ENCODE measurements at places on chromosomes 5 and 9.
A peak's percentile ranks its signal among the peaks of the same experiment; 100 is the strongest.

DNA sequence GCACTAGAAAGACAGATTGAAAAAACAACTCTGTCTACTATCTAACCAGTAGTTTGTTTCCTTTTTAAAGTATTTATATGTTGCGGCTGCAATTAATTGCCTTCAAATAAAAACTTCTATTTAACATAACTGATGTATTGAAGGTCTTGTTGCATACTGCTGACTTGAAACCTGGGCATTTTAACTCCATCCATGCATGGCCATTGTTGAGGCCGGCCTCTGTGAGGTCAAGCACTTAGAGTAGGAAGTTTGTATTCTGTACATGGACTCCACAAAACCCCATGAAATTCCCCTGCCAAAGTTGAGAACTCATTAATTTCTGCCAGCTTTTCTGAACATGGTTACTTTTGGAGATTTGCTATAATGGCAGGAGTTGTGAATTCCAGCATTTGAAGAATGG is 150.6 kb downstream of the GAS1 start:
- DNase-seq: no peak

DNA sequence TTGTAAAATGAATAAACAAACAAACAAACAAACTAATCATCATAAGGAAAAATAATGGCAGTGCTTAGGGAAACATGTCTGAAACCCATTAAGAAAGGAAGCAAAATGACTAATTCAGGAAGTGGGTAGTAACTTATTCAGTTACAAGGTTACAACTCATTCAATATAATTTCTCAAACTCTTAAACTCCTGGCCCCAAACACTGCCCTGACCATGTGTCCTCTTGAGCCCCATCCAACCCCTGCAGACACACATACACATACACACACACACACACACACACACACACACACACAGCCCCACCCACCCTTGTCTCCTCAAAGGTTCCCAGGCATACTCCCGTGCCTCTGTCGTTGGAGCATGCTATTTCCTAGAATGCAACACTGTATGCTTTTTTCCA is 193.9 kb downstream of the SEC61B start:
- peak; percentile 56 for DNase-seq

DNA sequence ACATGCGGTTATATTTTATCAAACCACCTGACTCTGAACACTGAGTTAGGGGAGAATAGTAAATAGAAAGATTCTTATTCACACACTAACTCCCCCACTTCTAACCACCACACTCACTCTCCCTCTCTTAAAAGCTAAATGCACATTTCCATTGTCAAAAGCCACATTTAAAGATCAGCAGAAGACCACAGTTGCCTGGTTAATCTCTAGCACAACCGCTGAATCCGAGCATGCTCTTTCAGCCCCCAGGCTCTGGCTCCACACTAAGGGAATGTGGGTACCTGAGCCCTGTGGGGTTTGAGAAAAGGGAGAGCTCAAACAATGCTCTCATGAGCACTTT is 35.7 kb downstream of the PFDN1 start:
- DNase-seq: no peak

GRCh38 chr9:136629879-136630661 is 32.6 kb upstream of the EGFL7 start:
- DNase-seq: no peak

- peak; percentile 34 for DNase-seq
These were observed 16.3 kb upstream of the SEMA5A start for GRCh38 chr5:9562141-9562540.

GRCh38 chr5:72540759-72541438 is 33.7 kb upstream of the ZNF366 start:
- peak; percentile 57 for DNase-seq

DNA sequence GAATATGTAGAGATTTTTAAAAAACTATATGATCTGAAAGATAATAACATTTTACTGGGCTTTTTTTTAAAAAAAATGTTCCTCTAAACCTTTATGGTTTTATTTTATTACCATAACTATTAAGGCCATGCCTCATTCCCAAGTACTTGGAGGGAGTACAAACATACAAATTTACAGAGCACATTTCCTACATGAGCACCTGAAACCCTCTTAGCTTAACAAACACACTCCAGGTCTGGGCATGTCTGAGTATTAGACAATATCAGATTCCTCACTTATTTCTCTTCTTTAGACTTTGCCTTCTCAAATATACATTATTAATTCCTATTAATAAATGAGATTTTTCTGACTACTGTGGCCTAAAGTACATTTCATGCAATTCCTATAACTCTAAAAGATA is 319.2 kb downstream of the SLCO4C1 start:
- peak; percentile 46 for DNase-seq
